Right ventricle myocardium superior (tissue), 1 donor: ENCODE measurements at places on chromosomes 12 and 14.

DNA sequence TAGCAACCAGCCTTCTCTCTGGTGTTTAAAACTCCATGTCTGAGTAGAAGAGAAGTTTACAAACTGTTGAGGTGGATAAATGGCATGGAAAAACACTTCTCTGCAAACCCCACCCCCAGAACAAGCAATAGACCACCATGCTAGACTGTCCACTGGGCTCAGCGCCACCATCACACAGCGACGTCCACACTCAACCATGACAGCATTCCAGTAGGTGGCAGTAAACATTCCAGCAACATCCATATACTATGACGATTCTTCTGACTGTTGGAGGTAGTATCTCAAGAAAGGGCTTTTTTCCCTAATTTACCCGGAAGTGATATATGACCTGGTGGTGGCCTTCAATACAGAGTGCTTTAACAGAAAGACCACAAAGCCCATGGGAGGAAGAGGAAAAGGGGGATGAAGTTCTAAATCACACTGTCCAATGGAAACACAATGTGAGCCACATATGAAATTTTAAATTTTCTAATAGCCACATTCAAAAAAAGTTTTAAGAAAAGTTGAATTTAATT is 152.2 kb downstream of the SLC15A4 start:
- DNase-seq, result no peak

- DNase-seq, result no peak
These were observed 37.4 kb downstream of the SUSD6 start for GRCh38 chr14:69648480-69649451.

- DNase-seq, result no peak
These were observed 4.7 kb downstream of the MDM2 start for GRCh38 chr12:68812553-68813241.

GRCh38 chr12:39586816-39587215 is 32.8 kb downstream of the ABCD2 start:
- no peak for DNase-seq

GRCh38 chr14:57066887-57067513 is 201.7 kb downstream of the EXOC5 start:
- peak; percentile 46 for DNase-seq

DNA sequence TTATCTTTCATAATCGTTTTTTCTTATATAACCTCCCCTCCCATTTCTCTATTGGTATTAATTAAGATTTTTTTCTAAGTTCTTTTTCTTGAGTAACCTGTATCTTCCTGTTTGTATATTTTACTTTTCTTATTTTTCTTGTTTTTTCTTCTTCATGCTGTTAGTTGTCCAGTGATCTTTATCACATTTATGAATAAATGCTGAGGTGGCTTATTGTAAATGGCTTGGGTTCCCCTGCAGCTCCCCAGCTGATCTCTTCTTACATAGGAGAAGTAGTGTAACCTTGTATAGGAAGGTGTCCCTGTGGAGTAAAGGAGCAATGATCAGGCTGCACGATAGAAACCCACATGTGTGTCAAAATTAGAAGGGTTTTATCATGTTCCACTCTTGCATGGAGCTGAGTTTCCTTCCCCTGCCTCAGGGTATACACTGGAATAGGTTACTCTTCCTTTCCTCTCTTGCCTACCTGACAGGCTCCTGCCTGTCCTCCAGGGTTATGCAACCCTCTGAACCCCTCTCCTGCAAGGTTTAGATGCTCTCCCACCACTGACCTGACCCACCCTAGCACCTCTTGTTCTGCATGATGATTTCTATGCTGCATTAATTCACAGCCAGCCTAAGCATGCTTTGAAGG is 334.8 kb upstream of the RGS6 start:
- no peak for DNase-seq

GRCh38 chr12:81440001-81440400 is 319.1 kb downstream of the PPFIA2 start:
- no peak for DNase-seq

DNA sequence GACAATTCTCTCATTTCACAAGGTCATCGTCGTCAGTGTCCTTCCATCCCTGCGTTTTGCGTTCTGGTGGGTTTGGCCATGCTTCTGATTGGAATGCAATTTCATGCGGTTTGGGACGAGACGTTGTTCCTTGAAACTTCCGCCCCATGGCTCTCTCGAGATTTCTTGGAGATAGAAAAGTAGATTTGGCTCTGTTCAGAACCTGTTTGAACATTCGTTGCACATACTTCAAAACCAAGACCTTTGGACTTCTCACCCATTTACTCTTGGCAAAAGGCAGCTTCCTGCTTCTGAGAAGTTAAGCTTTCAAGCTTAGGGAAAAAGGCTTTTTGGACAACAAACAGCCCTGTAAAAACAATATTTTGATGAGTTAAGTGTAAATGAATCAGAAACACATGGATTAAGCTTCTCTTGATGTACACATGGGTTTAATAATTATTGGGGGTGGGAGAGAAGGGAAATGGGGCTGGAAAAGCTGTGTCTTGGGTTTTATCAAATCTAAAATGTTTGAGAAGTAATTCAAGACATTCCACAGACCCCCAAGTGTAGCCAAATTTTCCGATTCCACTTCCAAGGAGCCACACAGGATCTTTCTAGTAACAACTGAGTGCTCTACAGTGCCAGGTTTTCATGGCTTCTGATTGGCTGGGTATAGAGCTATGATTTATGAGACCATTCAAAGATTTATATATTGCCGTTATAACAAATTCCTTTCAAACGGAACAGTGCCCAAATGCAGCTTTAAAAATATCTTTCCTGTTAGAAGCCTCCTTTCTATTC is 467.2 kb downstream of the MED13L start:
- no peak for DNase-seq

- peak; percentile 91 for DNase-seq
These were observed 506 bp upstream of the NAP1L1 start for GRCh38 chr12:76084863-76085519.

GRCh38 chr12:82841487-82841904 is 154.8 kb downstream of the TMTC2 start:
- no peak for DNase-seq

DNA sequence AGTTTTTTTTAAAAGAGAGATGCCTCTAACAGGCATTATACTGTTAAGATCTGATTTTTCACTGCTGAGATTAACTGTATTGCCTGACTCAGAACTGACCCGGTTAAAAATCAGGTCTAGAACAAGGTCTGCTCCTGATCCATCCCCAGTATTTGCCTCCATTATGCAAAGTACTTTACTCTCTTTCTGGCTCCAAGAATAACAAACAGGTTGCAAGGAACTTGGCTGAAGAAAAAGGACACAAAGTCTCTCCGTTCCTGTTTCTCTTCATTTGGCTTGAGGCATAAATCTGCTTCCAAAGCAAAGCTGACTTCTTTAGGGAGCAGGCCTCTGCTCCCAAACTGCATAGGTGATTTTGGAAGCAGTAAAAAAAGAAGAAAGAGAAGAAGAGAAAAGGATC is 199.3 kb upstream of the PDZRN4 start:
- DNase-seq, result no peak

DNA sequence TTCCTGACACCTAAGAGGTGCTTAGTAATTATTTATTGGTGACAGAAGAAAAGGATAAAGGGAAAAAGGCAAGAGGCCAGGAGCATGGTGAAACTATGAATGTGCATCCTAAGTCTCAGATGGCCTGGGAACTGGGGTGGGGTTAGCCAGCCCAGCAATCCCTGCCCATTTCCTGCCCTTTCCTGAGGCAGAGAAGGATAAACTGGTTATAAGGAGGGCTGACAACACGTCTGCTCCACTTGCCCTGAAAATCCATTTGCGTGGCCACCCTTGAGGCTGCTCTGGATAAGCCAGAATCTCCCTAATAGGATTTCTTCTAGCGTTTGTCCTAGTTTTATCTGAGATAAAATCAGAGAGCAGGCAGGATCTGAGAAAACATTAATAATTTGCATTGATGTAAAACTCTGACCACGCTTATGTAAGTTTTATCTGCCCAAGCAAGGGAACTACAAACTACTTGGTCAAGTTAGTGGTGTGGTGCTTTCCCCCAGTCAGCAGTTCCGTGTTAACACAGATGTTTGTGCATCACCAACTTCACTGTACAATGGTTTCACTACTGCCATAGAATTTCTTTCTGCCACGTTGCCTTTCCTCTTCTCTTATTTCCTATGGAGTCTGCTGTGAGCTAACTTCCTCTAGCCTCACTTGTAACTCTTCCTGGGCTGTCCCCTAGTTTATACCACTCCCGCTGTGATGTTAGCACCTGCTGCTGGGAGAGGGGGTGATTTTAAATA is 392.7 kb downstream of the RPS29 start:
- no peak for DNase-seq

GRCh38 chr14:98798099-98798498 is 473.9 kb downstream of the BCL11B start:
- no peak for DNase-seq

DNA sequence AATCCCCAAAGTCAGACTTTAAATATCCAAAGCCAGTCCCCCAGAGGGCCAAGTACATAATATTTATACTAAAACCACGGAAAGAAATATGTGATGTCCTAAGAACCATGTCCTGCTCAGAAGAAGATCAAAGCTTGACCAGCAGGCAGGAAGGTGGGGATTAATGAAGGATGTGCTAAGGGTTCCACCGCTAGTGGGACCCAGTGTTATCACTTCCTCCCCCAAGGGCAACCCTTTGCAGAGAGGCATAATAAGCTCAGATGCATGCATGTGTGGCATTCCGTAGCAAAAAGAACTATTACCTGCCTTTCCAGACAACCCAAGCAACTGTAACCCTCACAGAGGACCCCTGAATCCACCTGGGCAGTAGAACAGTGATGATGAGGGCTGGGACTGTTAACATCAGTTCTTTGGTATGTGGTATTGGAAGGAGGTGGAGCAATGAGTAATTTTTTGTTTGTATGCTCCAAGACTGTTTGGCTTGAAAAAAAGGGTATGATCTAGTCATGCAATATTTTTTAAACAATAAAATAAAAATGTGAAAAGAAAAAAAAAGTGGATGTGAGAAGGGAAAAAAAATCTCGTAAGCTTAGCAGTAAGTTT is 71.7 kb upstream of the ETV6 start:
- no peak for DNase-seq

DNA sequence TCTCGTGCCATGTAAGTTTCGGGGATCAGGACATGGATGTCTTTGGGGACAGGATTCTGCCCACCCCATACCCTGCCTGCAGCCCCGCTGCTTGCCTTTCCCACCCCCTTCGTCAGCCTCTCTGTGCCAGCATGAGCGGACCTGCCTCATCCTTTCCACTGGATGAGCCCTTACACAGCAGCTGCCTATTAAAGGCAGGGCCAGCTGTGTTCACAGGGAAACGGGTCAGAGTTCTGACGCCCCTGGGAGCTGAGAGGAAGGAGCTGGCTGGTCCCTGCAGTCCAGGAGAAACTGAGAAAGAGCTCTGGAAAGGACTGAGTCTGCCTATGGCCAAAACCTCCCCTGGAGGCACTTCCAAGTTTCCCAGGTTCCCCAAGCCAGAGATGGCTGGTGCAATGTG is 83.5 kb upstream of the NCOR2 start:
- peak; percentile 56 for DNase-seq

- DNase-seq, result no peak
These were observed 96.2 kb downstream of the BBS10 start for GRCh38 chr12:76252031-76252430.

- peak; percentile 38 for DNase-seq
These were observed 22.4 kb upstream of the PDE1B start for GRCh38 chr12:54526812-54527630.

DNA sequence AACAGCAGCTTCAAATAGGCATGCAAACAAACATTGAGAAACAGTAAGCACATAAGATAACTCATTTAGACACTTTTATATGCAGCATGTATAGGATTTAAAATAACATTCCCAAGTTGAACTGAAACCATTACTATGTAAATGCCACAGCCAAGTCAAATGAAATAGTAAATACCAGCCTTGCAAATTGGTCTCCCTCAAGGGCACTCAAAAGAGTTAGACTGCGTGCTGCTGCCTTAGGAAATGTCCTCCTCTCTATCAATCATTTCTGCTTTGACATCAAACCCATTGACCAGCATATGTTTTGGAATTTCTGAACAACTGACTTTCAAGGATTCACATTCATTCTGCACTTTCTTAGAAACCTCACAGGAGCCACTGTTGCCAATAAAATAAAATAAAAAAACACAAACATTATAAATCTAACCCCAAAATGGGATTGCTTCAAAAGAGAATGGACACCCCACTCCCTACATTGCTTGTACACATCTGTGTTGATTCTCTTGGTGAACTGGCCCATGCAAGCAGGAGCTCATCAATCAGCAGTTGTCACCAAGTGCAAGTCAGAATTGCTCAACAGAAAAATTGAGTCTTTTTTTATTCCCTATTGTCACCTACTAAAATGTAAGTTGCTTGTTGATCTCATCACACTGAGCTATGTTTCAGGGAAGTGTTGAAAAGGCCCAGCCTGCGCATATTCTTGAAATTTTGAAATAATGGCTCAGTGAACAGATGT is 256.2 kb downstream of the DAD1 start:
- no peak for DNase-seq

- no peak for DNase-seq
These were observed 267.2 kb downstream of the SEC23A start for GRCh38 chr14:38835874-38836273.

- DNase-seq, result peak; percentile 17
These were observed 23.7 kb downstream of the ANKRD9 start for GRCh38 chr14:102485693-102486512.

GRCh38 chr12:130640901-130641300 is 75.2 kb downstream of the RIMBP2 start:
- no peak for DNase-seq

- DNase-seq, result no peak
These were observed 99.3 kb downstream of the SINHCAF start for GRCh38 chr12:31226639-31227038.

DNA sequence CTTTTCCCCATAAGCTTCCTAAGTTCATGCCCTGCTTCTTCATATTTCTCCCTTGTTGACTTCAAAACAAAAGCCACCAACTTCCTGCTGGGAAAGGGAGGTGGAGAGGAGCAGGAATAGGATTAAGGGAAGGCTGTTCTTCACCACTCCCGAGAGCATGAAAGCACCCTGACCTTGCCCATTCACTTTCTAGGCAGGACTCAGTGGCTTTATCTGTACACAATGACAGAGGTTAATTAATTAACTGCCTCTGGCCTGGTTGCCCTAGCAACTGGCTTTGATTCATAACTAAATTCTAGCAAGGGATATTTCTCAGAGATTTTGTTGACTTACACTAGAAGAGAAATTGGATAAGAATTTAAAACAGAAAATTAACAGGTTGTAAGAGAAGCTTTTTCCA is 396.8 kb downstream of the RPS29 start:
- DNase-seq, result no peak

DNA sequence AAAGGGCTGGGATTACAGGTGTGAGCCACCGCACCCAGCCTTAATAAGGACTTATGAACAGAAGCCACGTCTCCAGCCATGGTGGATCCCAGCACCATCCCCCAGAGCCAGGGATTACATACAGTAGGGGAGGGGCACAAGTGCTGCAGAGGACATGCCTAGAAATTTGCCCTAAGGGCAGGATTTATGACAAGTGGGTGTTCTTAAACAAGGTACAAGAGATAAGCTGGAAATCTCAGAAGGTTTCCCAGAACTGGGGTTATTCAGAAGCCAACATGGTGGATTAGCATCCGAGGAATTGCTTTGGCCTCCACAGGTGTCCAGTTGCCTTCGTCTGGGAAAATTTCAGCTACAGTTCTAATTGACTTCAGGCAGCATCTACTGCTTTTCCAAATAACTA is 114.4 kb upstream of the EGLN3 start:
- no peak for DNase-seq
